ENCODE measurements at places on chromosomes 3 and 15. TPM values are rescaled to one million over a fixed set of nuclear protein-coding genes. Genes with fewer than 3 reads are reported as not detected.

DNA sequence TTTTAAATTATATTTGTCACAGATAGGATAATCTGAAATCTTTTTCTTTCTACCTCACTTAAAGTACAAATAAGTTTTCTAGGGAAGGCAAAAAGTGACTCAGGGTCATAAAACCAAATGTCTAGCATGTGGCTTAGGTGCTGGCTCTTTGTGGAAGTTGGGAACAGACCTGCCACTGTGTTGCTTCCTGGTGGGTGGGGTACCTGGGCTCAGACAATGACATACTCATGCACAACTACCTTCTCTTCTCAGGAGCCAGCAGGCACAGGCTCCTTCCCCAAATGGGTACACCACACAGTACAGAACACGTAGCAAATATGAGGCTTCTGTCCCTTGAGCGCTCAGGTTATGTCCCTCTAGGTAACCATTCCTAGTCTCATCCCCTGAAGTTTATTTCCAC, 40.1 kb upstream of the MUC13 start:
- DNase-seq, result no peak

DNA sequence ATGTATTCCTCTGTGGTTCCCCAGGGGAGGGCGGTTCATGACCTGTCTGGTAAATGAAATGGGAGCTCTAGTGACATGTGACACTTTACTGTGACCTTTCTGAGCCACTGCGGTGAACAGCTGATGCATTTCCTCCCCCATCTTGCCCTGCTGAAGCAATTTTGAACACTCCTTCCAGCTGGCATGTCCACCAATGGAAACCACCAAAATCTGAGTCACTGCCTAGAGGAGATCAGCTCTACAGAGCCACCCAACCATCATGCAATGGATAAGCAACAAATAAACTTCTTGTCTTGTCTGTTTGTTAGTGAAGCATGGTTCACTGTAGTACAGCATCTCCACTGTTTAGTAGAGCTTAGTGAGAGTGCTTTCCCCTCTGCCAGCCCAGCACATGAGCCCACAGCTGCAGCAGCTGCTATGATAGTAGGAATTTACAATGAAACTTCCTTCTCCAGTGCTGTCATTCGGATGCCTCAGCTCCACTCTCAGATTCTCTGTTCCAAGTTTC, 479.4 kb downstream of the NTRK3 start:
- no peak for DNase-seq

- no peak for DNase-seq
Observed at GRCh38 chr3:188594139-188594538, 440.2 kb downstream of the LPP start.

- no peak for DNase-seq
Observed at GRCh38 chr3:120145542-120146285, 51.5 kb upstream of the GSK3B start.

GRCh38 chr15:52093539-52094510, 18.8 kb downstream of the BCL2L10 start:
- no peak for DNase-seq

DNA sequence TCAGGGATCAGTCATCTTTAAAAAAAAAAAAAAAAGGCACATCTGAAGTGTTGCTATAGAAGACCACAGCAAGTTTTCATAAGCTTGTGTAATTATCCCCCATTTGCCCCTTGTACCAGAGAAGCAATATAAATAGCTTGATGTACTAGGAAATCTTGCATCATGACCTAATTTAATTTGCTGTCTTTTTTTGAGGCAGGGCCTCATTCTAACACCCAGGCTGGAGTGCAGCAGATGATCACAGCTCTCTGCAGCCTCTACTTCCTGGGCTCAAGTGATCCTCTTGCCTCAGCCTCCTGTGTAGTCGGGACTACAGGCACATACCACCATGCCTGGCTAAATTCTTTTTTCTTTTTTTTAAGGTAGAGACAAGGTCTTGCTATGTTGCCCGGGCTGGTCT, 88.7 kb downstream of the ARIH1 start:
- no peak for DNase-seq

- DNase-seq, result no peak
Observed at GRCh38 chr3:139005356-139005993, 593 bp downstream of the PRR23A start.

DNA sequence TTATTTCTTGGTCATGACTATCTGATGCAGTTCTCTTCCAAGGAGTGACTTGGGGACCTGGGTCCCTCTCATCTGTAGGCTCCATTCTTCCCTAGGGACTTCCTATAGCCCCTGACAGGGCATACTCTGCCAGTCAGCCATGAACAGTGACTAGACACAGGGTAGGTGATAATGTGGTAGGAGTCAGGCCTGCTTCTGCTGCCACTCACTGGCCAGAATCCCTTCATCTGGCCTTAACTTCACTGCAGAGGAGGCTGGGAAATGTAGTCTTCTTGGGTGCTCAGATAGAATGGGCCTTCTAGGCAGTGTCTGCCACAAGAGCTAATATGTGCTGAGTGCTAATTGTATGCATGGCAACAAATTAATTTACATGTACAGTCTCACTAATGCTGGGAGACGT, 84.5 kb downstream of the CACNA2D3 start:
- DNase-seq, result no peak

DNA sequence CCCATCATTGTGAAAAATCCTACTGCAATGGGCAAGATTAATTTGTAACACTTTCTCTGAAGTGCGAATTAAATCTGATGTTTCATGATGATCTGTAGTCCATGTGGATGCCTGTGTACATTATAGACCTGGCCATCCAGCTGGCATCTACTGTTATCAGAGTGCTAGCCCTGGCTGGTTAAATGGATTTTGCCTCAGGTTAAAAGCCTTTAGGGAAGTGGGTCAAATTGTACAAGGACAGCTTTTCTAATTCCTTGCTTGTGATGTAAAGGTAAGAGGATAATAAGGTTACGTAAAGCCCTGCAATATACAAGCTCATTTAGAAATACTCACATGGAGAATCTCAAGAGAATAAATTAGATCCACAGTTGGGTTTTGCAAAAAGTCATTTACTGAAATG, 138.2 kb downstream of the EPHA3 start:
- DNase-seq, result no peak

DNA sequence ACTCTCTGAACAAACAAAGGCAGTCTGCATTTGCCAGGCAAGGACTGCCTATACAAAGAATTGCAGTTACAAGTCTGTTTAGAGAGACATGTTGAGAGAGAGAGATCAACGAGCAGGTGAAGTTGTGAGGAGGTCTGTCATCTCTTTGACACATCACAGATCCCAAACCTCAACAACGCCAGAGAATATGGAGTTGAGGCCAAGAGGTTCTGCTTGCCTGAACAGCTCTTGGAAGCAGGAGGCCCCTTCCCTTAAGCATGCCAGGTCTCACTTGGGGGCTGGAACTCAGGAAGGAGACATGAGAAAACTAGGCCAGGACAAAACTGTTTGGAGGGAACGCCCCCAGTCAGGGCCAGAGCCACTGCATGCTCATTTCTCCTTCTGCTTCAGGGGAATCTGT, 22.3 kb upstream of the MUSTN1 start:
- DNase-seq, result no peak

DNA sequence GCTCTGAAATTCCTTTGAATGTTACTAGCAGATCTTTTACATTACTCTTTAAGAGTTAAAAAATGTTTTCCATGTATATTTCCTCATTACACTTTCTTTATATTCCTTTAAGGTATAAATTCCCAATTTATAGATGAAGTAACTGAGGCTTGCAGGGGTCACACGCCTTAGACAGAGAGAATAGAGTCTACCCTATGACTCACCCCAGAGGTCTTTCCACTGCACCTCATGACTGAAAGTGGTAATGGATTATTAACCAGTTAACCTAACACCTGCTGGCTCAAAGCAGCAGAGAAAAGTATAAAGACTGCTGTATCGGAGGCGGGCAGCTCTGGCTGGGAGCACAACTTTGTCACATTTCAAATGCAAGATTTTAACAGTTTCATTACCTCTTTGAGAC, 37.7 kb downstream of the LDHAL6B start:
- DNase-seq, result no peak

GRCh38 chr15:29522373-29523276, 253.0 kb upstream of the NSMCE3 start:
- no peak for DNase-seq

- no peak for DNase-seq
Observed at GRCh38 chr3:42402394-42403096, 7.9 kb downstream of the LYZL4 start.

DNA sequence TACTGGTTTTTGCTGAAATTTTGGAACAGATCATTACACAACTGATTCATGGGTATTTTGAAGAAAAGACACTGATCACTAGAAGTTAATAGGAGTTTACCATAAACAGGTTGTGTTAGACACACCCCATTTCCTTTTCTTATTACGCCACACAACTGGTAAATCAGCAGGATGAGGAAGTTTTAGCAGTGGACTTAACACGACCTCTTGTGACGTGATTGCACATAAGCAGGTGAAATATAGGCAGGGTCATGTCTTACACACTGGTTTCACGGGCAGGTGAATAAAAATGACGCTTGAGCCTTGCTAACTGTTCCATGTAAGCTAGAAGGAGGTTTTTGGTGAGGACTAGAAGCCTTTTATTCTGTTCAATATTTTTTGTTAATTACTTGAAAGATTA, 27.1 kb upstream of the TPRG1 start:
- peak; percentile 29 for DNase-seq

- peak; percentile 71 for DNase-seq
Observed at GRCh38 chr3:127629467-127630403, 750 bp downstream of the PODXL2 start.

DNA sequence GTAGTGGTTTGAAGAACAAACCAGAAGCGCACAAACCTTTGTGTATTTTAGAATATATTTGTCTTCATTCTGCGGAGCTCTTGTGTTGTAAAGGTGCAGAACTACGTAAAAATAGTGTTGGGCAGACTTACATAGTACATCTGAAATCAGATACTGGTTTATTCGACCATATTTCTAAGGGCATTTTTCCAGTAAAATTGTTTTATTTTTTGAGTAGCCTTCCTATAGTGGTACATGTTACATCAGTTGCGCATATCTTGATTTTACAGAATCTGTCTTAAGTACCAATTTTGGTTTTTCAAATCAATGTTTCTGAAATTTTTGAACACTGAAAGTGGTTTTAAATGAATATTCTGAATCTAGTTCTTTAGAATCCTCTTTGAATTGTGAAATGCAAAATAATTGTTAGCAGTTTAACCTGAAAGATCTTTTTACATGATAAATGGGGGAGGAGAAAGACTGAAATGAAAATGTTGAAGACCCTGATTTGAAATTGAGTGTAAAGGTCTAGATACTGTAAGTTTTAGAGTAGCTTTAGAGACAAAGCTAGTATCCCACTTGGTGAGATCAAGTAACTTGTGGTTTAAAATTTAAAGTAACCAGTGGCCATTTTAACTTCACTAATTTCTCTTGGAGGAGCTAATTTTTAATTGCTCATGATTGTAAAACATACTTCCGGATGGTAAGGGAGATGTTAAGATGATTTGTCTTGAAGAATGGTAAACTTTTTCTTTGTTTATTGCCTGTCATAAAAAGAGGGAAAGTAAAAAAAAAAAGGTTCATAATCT, 15.5 kb upstream of the CHD2 start:
- DNase-seq, result no peak

DNA sequence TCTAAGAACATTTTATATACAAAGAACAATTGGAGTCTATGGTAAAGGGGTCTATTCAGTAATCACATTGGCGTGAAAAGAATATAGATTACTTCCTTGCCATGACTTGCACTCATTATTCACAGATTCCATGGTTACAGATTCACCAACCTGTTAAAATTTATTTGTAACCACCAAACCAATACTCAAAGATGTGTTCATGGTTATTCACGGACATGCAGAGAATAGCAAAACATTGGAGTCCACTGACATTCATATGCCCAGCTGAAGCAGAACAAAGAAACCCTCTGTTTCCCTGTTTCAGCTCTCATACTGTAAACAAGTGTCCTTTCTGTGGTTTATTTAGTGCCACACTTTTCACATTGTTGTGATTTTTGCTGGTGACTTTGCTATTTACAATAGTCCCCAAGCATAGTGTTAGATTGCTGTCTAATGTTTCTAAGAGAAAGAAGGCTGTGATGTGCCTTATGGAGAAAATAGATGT, 185.8 kb upstream of the TTC14 start:
- no peak for DNase-seq

- no peak for DNase-seq
Observed at GRCh38 chr15:68743256-68743655, 77.4 kb downstream of the ANP32A start.

DNA sequence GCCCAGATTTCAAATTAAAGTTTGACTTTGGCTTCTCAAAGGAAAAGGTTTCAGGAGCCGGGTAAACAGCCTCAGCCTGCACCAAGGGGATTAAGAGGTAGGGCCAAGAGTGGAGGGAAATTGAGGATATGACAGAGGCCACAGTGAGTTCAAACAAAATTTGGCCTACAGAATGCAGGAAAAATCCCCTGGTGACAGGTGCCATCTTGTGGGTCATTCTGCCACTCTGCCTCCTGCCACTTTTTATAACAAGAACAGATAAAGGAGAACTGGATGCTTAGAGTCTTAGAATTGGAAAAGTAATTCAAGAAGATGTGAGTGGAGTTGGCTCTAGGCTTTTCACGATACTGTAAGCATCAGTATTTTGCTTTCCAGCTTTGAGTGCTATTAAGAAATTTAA, 253.2 kb downstream of the NR2F2 start:
- no peak for DNase-seq

GRCh38 chr3:27454914-27455313, 29.3 kb downstream of the SLC4A7 start:
- no peak for DNase-seq

DNA sequence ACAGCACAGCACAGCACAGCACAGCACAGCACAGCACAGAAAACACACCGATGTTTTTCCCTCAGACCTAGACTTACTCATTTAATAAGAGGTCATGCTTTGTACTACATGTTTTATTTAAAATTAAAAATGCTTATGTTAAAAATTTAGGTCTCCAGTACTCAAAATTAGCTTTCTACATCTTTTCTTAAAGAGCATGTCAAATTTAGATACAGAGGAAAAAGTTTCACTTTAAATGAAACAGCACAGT, 78.7 kb downstream of the CHAC1 start:
- no peak for DNase-seq

DNA sequence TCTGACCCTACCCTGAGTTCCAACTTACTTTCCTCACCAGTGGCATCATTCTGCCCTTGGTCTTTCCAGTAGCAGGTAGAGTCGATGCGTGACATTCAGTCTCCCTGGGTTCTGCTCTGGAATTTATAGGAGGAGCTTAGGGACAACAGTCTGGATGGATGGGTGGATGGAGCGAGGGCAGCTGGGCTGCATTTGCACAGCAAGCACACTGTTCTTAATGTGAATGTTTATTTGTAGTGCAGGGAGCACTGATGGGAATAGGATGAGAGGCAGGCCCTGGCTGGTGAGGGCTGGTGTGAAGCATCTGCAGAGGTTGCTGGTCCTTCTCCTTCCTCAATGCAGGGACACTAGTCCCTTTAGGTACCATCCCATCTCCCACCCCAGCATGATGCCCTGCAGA, 176.2 kb downstream of the EPHB1 start:
- no peak for DNase-seq

SUSD5 gene
- polyA plus RNA-seq, result not detected

PATL2 gene
- polyA plus RNA-seq, result 24.8 TPM

BTD gene
- 32.3 TPM for polyA plus RNA-seq

SLC30A4 gene
- polyA plus RNA-seq, result 4.0 TPM

IL17RE gene
- 0.14 TPM for polyA plus RNA-seq

ZNF621 gene
- polyA plus RNA-seq, result 5.6 TPM

CCDC80 gene
- polyA plus RNA-seq, result not detected

CHL1 gene
- not detected for polyA plus RNA-seq

SEMA5B gene
- polyA plus RNA-seq, result not detected

ZDHHC19 gene
- not detected for polyA plus RNA-seq
